ENCODE measurements at places on chromosomes 5 and 9.
A peak's percentile ranks its signal among the peaks of the same experiment; 100 is the strongest.

- DNase-seq, result no peak
These were observed 14.3 kb downstream of the IER5L start for GRCh38 chr9:129163753-129164152.

- no peak for DNase-seq
These were observed 19.2 kb downstream of the DOCK2 start for GRCh38 chr5:169656125-169656901.

GRCh38 chr5:11903614-11904264 lies 507 bp downstream of the CTNND2 start:
- no peak for DNase-seq

GRCh38 chr5:7396713-7397454 lies 946 bp downstream of the ADCY2 start:
- no peak for DNase-seq

GRCh38 chr5:170434966-170435605 lies 45.9 kb upstream of the KCNMB1 start:
- DNase-seq, result peak; percentile 58

GRCh38 chr5:84419742-84420141 lies 35.1 kb upstream of the EDIL3 start:
- DNase-seq, result no peak

DNA sequence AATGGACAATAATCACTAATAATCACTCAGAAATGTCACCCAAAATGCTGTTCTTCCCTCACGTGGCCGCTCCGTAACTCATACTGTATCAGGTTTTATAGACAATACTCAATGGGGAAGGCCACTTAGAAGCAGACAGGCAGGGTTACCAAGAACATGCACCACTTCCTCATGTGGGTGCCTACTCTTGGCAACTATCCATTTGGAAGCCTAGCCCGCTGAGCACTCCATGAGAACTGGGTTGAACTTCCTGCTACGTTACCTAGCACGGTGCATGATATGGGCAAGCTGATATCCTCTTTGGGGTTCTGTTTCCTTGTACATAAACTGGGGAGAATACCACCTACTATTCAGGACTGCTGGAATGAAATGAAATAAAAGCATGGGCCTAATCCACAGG lies 14.3 kb downstream of the DAP start:
- no peak for DNase-seq

Measured in anterior cingulate cortex (tissue), 58 donors.